ENCODE measurements at places on chromosomes 3 and 15.

- no peak for DNase-seq
Observed at GRCh38 chr3:58661836-58662420, 4.6 kb downstream of the FAM3D start.

- peak; percentile 22 for DNase-seq
Observed at GRCh38 chr3:69079269-69080159, 651 bp downstream of the UBA3 start.

- DNase-seq, result no peak
Observed at GRCh38 chr3:115627180-115628074, 4.1 kb downstream of the GAP43 start.

DNA sequence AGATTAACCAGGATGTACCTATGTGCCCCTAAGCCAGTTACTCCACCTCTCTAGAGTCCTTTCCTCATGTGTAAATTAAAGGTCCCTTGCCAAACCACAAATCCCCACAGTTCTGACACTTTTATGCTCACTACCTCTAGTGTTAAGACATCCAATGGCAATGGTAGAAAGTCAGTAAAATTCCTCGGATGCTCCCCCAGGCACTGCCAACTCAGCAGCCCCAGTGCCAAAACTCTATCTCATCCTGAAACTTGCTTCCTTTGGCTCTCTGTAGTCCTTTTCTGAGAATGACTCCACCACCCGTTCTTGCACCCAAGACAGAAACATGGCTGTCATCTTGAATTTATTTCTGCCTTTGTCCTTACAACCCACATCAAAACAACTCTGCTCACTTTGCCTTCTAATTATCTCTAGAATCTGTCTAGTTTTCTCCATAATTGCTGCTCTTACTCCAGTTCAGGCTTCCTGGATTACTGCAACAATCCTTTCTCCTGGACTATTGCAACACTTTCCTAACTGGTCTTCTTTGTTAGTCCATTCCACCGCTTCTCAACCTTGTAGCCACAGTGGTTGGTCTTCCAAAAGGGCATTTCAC is 41.6 kb downstream of the MB21D2 start:
- DNase-seq, result peak; percentile 64

- DNase-seq, result peak; percentile 48
Observed at GRCh38 chr15:47688573-47689086, 28.7 kb upstream of the SEMA6D start.

DNA sequence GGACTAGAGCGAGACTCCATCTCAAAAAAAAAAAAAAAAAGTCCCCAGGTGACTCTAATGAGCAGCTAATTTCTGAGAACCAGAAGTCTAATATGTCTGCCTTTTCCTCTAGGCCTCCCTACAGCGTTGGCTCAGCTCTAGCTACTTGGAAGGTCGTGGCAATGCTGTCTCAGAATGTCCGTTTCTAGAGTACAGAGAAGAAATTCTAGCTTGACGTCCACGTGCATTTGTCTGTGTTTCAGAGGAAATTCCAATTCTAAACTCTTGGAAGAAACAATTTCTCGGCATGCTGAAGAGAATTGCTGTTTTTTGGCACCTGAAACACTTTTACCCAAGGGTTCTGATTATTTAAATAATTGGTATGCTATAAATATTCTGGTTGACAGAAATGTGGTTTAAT is 78.8 kb downstream of the SOX2 start:
- DNase-seq, result no peak

DNA sequence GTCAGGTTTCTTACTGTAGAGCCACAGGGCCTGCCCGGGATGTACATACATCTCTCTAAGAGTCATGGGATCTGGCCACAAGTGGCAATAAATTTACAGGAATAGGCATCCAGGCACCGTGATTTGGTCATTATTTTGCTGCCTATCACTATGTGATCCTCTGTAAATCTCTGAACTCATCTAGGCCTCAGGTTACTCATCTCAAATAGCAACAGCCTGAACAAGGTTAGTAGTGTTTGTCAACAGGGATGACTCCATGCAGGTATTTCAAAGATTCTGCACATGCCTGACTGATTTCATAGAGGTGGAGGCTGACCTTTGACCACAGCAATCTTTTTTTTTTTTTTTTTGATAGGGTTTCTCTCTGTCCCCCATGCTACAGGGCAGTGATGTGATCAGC is 88.8 kb upstream of the TBL1XR1 start:
- peak; percentile 27 for DNase-seq

DNA sequence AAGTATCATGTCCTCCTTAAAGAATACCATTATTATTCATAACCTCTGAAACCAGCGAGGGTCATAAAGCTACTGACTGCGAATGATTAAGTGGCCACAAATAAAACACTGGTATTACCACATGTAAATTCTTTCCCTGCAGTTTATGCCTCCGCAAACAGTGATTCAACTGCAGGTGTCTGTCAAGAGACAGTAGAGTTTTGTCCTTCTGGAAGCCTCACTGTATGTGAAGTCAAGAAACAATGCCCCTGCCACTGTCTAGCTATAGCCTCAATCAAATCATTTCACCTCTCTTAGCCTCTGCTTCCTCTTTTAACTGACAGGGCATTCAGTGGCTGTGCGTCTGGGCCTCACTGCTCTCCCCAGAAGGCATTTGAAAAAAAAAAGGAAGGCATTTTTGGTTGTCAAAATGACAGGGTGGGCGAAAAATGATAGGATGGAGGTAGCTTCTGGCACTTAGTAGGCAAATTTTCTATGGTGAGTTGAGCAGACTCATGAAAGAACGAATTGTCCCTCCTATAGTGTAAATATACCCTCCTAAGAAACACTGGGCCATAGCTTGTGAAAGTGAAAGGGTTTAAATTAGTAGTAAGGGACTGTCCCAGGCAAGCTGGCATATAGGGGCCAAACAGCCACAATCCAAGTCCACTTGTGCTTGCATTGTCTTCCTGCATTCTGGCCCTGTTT is 66.7 kb downstream of the FILIP1L start:
- peak; percentile 84 for DNase-seq

DNA sequence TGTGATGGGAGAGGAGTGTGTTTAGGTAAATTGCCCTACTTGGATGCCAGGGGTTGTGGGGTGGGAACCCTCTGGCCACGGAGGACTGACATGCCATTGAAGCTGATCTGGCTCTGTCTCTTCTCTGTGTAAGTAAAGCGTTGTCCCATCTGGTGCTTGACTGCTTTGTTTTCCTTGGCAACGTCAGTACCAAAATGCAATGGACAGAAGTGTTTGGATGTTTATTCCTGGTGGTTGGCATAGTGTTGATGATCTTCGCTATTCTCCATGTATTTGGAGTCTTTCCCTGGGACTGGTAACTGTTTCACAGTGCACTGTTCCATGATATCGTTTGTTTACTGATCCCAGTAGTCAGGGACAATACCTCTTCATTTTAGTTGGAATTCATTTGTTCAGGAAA is 130.5 kb upstream of the MCTP2 start:
- DNase-seq, result no peak

- DNase-seq, result no peak
Observed at GRCh38 chr15:73946795-73947370, 20.6 kb downstream of the LOXL1 start.

- peak; percentile 65 for DNase-seq
Observed at GRCh38 chr15:98651036-98651481, 2.7 kb downstream of the IGF1R start.

- no peak for DNase-seq
Observed at GRCh38 chr3:139117883-139118760, 73.4 kb upstream of the PRR23C start.

GRCh38 chr3:51968883-51969678 is 1.8 kb upstream of the PCBP4 start:
- no peak for DNase-seq

- no peak for DNase-seq
Observed at GRCh38 chr3:129352045-129352444, 73.4 kb downstream of the HMCES start.

All from mesenchymal stem cell (in vitro differentiated cells and primary cell).